ENCODE measurements at places on chromosomes 6 and 20.

GRCh38 chr20:32123088-32123487 lies 13.6 kb downstream of the TM9SF4 start:
- DNase-seq = no peak

- DNase-seq = no peak
These were observed 81.7 kb downstream of the PREP start for GRCh38 chr6:105321207-105321606.

DNA sequence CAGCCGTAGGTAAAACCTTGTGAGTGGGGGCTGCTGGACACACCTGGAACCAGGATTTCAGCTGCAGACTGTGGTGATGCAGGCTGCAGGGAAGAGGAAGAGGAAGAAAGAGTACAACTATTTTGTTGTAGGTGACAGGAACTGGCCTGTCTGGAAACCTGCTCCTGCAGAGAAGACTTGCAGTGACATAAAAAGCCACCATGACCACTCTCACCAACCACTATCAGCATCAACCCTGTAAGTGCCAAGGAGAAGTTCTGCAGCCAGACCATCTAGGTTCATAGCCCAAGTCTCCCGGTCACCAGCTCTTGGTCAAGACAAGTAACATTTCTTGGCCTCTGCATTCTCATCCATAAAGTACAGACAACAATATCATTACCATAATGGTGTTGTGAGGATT lies 91.2 kb downstream of the PREX1 start:
- no peak for DNase-seq

DNA sequence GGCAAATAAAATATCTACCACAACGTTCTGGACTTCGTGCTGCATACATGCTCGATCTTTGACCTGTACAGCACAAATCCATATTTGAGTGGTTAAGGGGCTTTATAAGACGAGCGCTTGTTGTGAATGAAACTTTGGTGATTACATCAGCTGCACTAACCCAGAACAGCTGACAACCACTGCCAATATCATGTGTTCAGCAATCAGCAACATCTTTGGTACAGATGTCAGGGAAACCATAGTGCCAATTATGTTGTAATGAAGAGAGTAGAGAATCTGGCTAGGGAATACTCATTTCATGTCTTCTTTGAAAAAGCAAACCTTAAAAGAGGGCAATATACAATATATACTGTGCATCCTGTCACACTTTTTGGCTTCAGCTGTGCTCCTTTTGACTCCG lies 188.6 kb upstream of the NT5E start:
- DNase-seq = no peak

DNA sequence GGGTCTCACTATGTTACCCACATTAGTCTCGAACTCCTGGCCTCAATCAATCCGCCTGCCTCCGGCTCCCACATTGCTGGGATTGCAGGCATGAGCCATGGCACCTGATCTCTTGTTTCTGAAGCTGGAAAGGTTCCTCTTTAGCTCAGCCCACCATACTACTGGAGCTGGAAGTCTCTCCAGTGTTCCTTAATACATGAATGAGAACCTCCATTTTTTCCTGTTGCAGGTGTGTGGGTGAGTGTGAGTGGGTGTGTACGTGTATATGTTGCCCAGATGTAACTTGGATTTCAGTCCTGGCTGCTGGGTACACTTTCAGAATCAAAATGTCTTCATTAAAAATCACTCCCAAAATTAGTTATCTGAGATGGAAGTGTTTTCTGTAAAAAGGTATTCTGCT lies 11.1 kb downstream of the PNPLA1 start:
- no peak for DNase-seq

Measured in amygdala (tissue), 56 donors.